ENCODE measurements at places on chromosomes 12 and 14.
A peak's percentile ranks its signal among the peaks of the same experiment; 100 is the strongest.

DNA sequence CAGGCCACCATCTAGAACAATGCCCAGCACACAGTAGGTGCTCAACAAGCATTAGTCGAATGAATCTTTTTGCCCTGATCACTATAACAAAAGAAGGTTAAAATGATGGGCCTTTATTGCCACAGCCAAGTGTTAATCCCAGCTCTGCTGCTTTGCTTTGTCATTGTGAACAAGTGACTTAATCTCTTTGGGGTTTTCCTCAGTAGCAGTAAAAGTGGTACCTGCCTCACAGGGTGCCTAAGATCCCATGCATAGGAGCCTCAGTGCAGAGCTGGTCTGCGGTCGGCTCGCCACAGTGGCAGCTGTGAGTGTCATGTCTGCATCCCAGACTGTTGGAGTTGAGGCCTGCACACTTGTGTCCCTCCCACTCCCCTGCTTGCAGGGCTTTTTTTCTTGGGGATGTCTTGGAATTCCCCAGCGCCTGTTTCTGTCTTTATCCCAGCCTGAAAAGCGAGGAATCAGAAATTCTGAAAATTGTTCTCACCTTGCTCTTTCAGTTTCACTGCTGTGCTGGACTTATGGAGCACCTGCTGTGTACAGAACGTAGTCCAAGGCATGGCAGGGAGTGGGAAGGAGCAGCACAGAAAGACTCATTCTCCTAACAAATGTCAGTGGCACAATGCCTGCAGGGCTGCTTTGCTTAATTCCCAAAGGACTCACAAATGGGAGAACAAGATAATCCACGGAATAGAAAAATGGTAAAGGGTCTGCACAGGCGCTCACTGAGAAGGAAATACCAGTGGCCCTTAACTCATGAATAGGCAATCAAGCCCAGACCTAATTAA is 90.8 kb downstream of the EML1 start:
- no peak for DNase-seq

GRCh38 chr14:98114122-98114895 is 1157.7 kb downstream of the BCL11B start:
- no peak for DNase-seq

GRCh38 chr12:118866346-118866745 is 115.0 kb upstream of the SRRM4 start:
- no peak for DNase-seq

- DNase-seq = no peak
These were observed 213.5 kb upstream of the SLC38A2 start for GRCh38 chr12:46585854-46586621.

- DNase-seq = no peak
These were observed 40.5 kb downstream of the METTL25 start for GRCh38 chr12:82398879-82399278.

GRCh38 chr12:132432721-132433577 is 57.0 kb upstream of the FBRSL1 start:
- DNase-seq = no peak

GRCh38 chr12:113559466-113559865 is 87.8 kb upstream of the LHX5 start:
- no peak for DNase-seq

- no peak for DNase-seq
These were observed 23.8 kb upstream of the SMCO2 start for GRCh38 chr12:27422697-27423096.

GRCh38 chr14:37709419-37710195 is 114.2 kb downstream of the TTC6 start:
- DNase-seq = no peak

DNA sequence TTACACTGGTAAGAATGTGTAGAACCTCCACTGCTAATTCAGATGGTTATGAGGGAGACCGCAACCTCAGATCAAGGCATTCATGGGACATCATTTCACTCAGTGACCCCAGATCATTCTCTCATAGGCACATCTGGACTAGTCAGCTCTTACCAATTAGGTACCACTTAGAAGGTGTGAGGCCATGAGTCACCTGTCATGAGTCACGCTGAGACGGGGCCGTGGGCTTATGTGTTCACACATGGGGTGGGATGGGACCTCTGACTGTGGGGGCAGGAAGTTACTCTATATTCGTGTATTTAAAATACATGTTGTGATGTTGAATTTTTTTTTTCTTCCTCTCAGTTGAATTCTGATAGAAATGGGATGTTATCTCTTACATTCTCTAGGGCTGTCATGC is 55.9 kb downstream of the CCDC92 start:
- DNase-seq = no peak

DNA sequence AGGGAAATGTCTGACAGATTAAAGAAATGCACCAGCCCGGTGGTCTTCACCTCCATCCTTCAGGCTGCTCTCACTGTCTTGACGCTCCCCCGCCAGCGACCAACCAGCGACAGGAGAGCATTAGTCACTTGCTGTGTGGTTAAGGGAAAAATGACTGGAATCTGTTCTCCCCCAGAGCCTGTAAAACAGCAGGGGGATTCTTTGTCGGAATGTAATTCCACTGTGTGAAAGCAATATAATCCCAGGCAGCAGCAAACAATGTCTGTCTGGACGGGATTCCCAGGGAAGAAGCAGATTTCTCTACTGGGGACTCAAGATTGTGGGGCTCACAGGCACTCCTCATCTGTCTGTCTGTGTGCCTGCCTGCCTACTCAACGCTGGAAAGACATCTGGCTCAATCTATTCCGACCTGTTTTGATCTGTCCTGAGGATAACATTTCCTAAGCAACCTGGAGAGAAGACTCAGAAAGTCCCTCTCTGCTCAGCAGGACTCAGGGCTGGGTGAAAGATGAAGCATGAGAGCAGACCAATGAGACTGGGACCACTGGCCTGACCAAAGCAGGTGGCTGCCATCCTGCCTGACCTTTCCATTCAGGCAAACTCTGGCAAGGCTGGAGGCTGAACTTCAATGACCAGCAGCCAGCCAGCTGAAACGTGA is 54.6 kb downstream of the NUAK1 start:
- peak; percentile 35 for DNase-seq

DNA sequence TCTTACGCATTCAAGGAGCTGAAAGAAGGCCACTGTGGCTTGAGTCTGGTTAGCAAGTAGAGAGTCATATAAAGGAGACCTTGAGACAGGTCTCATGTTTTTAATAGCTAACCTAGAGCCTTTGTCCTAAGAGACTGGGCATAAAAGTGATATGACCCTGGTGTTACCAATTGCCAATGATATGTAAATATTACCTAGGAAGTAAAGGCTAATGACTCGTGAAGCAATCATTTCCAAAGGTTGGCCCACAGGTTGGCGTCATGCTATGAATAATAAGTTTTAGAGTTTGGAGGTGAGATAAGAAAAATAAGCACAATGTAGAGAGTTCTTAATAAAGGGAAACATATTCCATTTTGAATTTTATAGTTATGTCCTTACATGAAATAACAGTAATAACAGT is 116.6 kb upstream of the PLEKHA5 start:
- no peak for DNase-seq

GRCh38 chr14:77364146-77364545 is 12.7 kb downstream of the TMED8 start:
- DNase-seq = no peak

DNA sequence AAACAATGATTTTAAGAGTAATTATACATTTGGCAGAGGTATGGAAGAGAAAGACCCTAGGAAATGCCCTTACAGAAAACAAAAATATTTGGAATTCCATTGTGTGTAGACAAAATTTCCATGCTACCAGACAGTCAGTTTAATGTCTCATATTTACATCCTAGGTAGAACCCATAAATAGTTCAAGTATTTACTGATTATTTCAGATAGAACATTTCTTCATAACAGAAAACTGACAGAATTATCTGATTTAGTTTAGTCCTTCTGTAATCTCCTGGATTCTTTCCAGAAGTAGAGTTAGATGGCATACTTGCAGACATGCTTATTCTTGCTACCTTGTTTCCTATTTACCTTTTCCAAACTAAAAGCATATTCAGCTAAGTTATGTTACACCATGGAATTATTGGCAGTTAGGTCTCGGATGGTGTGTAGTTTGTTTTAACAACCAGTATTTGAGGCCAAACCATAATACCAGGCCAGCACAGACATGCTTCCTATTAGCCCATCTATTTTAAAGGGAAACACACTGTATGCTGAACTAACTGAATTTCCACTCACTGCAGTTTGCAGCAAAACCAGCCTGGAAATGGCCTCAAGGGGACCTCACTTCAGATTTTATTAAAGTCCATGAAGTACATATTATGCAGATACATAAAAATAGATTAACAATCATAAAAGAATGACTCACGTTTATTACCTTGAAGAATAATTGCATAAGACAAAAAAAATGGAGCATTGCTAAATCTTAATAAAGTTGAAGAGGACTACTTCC is 126.6 kb upstream of the LRIG3 start:
- no peak for DNase-seq

DNA sequence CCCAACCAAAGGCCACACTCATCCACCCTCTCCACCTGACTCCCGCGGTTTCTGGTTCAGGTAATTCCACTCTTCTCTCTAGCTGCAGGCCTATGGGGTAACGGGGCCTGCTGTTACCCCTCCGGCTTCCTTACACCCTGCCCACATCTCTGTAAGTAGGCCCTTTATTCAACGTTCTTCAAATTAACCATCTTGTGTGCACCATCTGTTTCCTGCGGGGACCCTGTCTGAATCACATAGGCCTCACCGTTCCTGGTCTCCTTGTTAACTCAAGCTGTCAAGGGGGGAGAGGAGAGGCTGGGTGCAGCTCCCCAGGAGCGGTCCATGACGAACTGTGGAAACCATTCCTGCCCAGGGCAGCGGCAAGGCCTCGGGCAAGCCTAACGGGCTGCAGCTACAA is 9.3 kb upstream of the DLK1 start:
- DNase-seq = no peak

DNA sequence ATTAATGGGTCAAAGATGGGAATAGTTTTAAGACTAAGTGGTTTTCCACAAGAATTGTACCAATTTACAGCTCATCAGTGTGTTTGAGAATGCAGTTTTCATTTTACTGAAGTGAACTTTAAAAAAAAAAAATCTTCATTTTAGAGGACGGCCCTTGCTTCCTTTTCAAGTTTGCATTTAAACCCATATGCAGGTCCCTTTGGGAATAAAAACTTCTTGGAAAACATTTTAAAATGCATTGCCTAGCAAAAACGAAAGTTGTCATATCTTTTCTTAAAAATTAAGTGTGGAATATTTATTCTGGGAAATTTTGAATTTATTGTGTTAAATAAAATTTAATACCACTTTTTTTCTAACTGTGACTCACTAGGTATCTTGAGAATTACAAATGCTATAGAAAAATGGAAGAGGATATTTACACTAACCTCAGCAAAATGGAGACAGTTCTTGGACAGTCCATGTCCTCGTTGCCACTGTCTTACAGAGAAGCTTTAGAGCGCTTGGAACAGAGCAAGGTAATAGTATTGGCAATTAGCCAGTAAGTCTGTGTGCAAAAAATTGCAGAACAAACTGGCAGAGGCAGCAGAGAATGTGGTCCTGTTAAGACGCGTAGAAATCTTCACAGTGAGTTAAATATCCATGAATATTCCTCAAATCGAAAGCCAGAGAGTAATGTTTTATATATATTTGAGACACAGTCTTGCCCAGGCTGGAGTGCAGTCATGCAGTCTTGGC is 209.7 kb downstream of the SYNE2 start:
- DNase-seq = no peak

- no peak for DNase-seq
These were observed 503 bp downstream of the FBXO21 start for GRCh38 chr12:117189725-117190209.

DNA sequence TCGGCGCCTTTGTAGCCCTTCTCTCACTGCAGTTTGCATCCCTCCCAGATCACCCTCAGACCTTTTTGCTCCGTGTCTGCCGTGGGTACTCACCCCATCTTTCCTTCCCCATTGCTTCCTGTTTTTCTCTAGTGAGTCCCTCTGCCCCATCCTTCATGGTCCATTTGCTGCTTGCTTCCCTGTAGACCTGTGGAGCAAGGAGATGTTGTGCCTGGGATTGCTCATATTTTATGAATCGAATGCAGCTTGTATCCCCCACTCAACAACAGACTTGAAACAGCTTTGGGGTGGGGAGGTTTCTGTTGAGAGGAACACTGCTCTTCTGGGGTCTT is 661 bp downstream of the DENR start:
- no peak for DNase-seq

- DNase-seq = no peak
These were observed 124.9 kb downstream of the TSPAN9 start for GRCh38 chr12:3202096-3202495.

DNA sequence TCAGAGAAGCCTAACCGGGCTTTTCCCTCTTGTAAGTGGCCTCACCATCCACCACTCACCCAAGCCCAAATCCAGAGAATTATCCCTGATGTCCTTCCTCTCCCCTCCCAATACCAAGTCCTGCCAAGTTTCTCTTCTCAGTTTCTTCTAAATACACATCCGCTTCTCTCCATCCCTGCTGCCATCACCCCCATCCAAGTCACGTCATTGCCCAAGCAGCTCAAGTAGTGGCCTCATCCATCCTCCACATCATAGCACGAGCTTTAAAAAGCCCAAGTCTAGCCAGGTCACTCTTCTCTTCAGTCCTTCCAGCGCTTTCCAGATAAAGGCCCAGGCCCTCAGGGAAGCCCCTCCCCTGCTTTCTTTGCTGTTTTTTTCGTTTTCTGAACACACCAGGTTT is 25.4 kb downstream of the IL31 start:
- no peak for DNase-seq

- DNase-seq = no peak
These were observed 25.3 kb upstream of the TMEM260 start for GRCh38 chr14:56554301-56554700.

- no peak for DNase-seq
These were observed 157.6 kb downstream of the PAH start for GRCh38 chr12:102759466-102759865.

- DNase-seq = no peak
These were observed 436.1 kb downstream of the DAD1 start for GRCh38 chr14:22152903-22153302.

DNA sequence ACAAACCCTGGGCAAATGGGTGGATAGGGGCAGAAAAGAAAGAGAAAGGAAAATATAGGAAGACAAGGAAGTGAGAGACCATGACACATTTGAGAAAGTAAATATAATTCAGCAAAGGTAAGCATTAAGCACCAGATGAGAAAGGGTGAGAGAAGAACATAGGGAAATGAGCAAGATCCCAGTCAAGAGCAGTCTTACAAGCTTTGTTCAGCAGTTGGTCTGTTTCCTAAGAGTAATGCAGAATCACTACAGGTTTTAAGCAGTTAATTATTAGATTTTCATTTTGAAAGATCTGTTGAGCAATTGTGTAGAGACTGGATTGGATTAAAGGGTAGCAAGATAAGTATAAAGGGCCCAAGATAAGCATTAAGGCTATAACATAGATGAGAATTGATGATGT is 146.3 kb downstream of the PLCZ1 start:
- DNase-seq = no peak

DNA sequence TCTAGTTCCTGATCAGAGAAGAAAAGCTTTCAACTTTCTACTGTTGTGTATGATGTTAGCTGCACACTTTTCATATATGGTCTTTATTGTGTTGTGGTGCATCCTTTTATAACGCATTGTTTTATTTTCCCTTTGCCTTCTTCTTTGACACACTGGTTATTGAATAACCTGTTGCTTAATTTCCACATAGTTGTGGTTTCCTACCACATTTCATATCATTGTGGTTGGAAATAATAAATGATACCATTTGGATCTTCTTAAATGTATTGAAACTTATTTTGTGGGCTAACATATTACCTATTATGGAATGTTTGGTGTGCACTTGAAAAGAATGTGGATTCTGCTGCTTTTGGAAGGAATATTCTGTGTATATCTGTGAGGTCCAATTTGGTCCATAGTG is 64.9 kb downstream of the GPHN start:
- no peak for DNase-seq

- no peak for DNase-seq
These were observed 46.4 kb downstream of the STXBP6 start for GRCh38 chr14:25003537-25003936.
